Stimulated activated CD4-positive, alpha-beta T cell treated with anti-CD3 and anti-CD28 coated beads, Interleukin-1b, Interleukin-23, amount 100 ng/mL, for 1 hour (primary cell): ENCODE measurements at places on chromosomes 2 and 18.

GRCh38 chr18:32835951-32836350, 63.1 kb upstream of the KLHL14 start:
- DNase-seq: no peak

GRCh38 chr2:237192881-237193280, 107.2 kb downstream of the COPS8 start:
- DNase-seq: no peak

- DNase-seq: no peak
Measured at GRCh38 chr18:57927511-57927910, 116.5 kb upstream of the NEDD4L start.

DNA sequence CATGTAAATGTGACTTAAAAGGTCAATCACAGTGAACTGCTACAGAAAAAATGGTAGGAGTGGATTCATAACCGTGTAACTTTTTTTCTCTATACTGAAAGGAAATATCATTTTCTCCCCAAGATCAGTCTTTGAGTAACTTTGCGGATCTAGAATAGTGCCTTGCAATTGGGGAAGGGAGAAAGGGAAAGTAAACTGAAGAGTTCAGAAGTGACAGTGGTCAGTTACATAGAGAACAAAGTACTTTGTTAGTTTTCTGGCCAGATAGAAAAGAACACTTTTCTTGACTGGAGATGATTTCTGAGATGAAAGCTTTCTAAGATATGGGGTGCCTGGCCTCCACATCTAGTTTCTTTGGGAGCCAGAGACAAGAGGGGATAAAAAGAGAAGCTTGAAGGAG, 26.6 kb downstream of the PARD3B start:
- no peak for DNase-seq

GRCh38 chr2:121567957-121568409, 37.3 kb downstream of the RNU4ATAC start:
- no peak for DNase-seq

DNA sequence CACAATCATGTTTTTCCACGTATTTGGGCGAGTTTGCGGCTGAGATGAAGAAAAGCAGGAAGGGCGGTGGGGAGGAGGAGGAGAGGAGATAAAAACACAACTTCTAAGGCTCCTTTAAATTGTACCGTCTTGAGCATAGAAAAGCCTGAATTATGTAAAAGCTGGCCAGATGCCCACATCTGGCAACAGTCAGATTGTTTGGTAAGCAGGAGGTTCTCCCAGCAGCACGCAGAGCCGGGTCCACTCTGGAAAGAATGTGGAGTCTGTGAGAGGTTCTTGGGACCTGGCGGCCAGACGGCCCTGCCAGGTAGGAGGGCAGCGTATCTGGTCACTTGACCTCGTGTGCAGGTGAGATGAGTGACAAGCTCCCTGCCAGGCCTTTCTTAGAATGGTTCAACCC, 215.3 kb upstream of the APCDD1 start:
- DNase-seq: no peak

DNA sequence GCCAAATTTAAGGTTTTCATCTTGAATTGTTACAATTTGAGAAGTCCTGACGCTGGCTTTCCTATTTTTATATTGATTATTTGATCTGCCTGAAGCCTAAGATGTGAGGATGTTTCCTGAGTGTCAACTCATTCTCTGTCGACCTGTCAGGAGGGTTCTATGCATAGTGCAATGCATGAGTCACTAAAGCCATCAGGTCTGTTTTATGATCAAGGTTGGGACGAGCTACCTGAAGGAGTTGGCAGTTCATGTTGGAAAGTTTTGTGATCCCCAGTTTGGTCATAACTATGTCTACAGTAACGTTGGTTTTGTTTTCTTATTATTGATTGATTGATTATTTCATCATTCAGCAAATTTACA, 71.2 kb downstream of the NABP1 start:
- DNase-seq: no peak

DNA sequence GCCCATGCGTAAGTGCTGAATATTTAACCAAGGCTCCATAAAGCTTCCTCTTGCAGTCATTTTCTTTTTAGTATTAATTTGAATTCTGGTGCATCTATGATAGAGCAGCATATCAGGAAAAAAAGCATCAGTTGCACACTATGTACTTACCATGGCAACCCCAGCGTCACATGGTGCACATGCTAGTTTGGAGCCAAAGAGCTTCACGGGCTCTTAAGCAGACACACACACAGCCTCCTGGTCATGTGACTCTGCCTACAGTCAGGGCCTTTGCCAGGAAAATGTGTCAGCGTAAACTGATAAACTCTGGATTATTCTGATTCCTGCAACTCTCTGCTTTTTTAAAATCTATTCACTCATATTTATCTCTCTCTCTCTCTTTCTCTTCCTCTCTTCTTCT, 30.2 kb downstream of the NYAP2 start:
- no peak for DNase-seq

DNA sequence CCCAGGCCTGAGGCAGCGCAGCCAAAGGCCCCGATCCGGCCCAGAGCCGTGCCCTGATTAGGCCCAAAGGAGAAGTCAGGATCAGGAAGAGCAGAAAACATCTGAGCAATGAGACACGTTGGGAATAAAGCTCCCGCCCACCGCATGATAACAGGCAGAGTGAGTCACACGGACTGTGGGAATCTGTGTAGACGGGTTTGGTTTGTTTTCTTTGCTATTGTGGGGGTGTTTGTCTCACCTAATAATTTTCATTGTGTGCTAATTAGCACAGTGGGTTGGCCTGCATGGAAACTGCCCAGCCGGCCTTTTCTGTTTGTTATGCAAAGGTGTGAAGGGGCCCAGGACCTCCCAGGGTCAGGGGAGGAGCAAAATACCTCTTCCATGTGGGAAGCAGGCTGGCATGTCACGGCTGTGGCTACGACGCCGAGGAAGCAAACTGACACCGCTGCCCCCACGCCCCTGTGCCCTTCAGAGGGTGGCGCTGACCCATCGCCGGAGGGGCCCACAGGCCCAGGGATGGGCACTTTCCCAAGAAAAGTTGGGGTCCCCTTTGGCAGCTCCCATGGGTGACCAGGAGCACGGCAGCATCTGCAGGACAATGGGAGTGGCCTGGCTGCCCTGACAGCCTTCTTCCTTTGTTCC, 68.4 kb upstream of the CTDP1 start:
- no peak for DNase-seq

DNA sequence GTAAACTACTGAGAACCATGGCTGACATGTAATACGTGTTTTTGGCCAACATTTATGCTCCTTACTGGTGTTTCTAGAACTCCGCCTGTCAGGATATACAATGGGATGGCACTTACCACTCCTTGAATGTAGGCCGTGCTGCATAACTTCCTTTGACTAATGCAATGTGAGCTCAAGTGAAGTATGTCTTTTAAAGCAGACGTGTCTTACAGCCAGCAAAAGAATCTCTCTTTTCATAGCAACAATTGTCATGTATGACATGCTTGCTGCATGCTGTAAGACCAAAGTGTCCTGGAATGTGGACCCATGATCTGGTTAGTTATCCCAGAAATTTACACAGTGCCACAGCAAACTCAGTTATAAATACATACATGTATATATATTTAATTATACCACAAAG, 1202.7 kb upstream of the PIK3C3 start:
- no peak for DNase-seq

DNA sequence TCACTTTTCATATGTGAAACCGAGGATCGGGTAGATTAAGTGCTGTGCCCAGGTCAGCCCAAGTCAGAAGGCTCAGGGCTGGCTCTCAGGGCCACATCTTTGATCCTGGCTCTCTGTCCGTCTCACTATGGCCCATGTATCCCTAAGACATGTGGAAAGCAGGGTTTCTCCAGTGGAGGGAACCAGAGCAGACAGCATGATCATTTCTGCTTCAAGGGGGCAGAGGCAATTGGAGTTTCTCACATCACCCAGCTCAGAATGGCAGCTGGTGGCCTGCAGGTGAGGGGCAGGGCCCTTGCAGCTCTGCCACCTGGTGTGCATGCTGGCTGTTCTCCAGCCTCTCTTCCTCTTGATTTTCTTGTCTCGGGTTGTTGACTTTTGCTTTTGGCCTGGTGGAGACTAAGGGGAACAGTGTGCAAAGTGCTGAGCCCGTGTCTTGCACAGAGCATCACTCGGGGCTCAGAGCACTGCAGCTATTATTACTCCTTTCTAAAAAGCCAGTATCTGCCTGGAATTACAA, 27.0 kb downstream of the LDLRAD4 start:
- no peak for DNase-seq

DNA sequence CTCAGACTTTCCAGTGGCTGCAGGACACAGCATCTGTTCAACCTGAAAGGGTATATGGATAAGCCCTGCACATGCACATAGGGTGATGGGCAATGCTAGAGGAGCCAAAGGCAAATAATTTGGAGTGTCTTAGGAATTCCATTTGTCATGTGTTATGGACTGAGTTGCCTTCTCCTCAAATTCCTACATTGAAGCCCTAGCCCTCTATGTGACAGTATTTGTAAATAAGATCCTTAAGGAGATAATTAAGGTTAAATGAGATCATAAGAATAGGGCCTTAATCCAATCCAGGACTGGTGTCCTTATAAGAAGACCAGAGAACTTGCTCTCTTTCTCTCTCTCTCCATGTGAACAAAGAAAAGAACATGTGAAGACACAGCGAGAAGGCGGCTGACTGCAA, 42.9 kb upstream of the CREG2 start:
- DNase-seq: no peak
